Mucosa of descending colon (tissue), 3 donors: ENCODE measurements at places on chromosomes 6 and 20.

DNA sequence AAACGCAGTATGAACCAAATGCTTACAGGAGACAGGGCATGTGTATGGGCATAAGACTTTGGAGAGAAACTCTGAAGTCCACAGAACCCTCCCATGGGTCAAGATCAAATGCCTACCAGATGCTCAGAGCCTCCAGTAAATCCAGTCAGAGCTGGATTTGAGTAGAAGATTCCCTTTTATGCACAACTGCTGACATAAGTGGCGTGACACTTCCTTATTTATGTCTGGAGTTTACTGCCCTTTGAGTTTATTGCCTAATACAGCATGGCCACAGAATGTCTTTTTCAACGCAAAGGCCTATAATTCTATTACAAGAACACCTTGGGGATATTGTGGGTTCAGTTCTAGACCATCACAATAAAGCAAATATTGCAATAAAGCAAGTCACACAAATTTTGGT lies 220.0 kb upstream of the FOXQ1 start:
- no peak for DNase-seq

DNA sequence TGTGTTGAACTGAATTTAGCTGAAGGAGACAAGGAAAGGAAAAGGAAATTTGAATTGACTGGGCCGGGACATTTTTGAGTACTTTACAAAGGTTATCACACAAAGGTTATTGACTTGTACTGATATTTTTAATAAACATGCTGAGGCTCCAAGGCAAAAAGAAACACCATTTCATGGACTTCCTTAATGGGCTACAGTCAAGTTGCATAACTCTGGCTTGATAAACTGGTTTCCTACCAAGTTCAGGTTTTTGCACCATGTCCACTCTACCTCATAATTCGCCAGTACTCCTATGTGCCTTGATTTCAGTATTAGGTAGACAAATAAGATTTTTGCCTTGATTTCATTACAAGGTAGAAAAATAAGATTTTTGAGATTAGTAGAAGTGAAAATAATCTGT lies 65.8 kb upstream of the FUT9 start:
- DNase-seq: no peak

DNA sequence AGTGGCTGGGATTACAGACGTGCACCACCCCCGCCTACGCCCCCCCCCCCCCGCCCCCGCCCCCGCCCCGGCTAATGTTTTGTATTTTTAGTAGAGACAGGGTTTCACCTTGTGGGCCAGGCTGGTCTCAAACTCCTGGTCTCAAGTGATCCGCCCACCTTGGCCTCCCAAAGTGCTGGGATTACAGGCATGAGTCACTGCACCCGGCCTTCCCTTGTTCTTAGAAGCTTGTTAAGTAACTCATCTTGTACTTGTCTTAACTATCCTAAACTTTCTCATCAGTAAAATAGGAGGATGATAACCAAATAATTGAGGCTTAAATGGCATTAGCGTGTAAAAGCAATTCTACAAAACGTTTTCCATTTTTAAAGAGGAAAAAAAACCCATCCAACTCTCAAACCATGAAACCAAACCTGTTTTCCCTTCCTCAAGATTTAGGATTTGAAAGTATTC lies 4.2 kb downstream of the CDYL start:
- no peak for DNase-seq

GRCh38 chr6:115733426-115733825 lies 327.3 kb downstream of the FRK start:
- DNase-seq: no peak

DNA sequence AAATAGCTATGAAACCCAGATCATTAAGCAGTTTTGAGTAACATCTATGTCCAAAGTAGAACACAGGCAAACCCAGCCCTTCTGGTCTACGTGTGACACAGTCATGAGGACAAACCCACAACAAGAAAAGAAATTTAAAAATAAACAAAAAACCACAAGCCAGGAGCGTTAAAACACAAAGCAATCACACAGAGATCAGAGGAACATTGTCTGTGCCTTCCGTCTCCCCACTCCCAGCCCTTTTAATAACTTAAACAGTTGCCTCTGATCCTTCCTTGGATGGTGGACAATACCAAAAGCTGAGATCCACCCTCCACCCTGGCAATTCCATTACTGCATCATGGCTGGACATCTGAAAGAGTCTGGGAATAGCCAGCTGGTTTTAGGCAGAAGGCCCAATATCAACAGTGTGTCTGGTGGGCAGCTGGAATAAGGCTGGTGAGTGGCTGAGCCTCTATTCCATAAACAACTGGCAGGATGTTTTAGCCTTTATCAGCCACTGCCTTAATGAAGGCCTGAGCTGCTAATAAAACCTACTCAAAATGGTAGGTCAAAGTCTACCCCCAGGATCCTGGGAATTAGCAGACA lies 15.7 kb upstream of the LAMA4 start:
- DNase-seq: no peak

DNA sequence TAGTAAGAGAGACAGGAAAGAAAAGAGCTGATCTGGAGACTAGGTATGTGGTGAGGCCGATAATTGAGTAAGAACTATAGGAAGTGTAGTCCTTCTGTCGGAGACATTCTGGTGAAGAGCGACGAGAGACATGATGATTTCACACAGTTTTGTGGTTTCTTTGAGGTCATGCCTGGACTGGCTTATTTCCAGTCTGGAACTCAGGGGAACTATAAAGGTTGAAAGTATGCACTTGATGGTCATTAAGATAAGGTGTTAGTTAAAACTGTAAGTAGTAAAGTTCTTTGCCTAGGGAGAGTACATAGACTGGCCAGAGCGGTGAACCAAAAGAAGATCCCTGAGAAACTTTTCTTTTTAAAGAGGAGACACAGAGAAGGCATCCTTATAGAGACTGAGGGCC lies 68.8 kb downstream of the RFX6 start:
- peak; percentile 16 for DNase-seq

- no peak for DNase-seq
These were observed 10.2 kb downstream of the VSX1 start for GRCh38 chr20:25071734-25072133.

- no peak for DNase-seq
These were observed 215.1 kb downstream of the PRL start for GRCh38 chr6:22081709-22082108.
